Stimulated activated CD4-positive, alpha-beta T cell treated with anti-CD3 and anti-CD28 coated beads, Interleukin-15, amount 100 ng/mL, for 1 hour (primary cell): ENCODE measurements at places on chromosomes 2 and 18.

DNA sequence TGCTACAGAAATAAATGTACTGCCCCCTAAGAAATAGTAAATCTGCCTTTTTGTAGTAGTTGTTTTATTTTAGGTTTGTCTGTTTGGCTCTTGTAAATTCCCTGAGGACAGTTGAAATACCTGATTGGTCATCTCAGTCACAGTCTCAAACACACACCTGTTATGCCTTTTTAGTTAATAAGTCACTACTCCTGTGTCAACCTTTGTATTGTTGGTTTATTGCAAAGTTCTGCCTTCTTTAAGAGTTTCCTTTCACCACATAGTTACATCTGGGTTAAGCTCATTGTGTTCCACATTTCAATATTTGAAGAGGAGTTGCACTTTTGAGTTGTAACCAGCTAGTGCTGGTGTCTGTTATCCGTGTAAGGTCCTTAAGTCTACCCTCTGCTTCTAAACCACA is 198.7 kb downstream of the CCDC85A start:
- DNase-seq: no peak

DNA sequence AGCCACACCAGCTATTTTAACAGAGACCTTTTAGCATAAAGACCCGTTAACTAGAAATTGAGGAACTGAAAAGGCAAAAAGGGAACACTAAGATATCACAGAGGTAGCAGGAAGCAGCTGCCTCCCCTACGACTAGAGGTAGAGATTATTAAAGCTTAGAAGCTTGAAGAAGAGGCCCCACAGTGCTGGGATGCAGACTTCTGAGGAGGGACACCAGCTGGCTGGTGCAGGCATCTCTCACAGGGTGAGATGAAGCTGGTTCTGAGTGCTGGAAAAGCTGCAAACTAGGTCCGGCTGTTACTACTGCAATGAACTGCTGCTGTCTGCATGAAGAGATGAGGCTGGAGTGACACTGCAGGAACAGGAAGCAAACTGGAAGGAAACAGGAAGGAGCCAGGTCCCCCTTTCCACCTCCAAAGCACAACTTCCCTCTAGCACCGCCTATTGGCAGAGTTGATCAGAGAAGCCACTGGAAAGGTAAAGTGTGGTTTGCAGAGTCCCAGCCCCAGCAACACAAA is 61.2 kb upstream of the MRPS9 start:
- DNase-seq: no peak

DNA sequence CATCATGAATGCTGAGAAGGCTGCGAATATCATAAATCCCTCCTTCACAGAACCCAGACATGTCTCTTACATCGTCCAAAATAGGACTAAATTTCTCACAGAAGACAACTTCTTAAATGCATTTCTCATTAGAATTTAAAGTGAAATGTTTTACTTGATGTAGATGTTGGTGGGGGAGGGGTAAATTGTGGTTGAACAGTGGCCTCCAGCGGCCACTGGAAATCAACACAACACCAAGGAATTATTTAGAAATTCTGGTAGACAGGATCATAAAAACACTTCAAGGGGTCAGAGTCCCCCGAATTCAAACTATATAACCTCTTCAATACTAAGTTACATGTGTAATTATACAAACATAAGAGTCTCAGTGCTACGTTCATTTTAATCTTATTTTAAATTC is 135.9 kb downstream of the ABCA12 start:
- no peak for DNase-seq

DNA sequence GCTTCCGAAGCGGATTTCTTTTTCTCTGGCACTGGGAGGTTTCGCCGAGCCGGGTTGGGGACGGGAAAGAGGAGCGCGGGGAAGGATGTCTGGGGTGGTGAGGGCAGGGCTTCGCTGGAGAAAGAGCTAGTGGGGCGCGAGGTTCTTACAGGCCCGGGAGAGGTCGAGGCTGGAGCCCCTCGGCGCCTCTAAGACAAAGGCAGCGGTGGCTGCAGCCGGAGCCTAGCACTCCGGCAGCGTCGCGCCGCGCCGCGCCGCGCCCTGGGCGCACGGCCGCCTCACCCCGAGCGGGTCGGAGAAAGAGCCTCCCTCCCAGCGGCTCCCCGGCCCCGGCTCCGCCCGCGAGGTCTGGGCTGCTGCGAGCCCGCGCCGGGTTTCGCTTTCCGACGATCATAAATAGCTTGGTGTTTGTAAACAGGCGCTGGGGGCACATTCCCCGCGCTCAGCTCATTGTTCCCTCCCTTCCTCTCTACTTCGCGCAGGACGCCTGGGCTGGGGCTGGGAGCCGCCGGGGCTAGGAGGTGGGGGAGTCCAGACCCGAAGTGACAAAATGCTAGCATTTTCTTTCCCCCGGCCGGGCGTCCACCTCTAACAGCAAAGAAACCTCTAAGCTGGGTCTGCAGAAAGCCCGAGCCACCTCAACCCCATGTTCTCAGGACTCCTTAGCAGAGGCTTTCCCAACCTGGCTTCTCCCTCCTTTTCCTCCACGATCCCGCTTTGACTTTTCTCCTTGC is 813 bp upstream of the MEIS1 start:
- DNase-seq: no peak

DNA sequence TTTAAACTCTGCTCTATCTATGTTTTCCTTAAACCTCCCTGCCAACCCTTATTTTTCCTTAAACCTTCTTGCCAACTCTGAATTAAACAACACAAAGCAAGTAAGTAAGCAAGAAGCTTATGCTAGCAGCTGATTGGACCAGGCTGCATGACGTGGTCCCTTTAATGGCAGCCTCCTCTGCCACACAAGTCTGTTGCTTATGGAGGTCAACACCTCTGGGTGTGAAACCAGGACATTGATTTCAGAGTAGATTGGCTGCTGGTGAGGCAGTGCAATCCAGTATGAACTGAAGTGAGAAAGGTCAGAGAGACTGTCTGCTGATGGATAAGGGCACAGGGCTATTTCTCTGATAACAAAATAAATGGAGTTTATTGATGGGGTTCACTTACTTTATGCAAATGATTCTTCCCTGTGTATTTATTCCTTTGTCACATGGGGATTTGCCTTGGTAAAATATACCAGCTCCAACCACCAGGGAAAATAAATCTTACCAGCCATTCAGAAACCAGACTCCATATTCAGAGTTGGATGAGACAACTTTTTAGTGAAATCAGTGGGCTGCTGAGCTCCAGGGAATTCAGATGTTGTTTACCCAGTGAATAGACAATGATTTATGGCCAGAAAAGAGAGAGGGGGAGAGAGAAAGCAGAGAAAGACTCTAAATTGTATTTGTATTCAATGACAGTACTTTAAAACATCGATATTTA is 112.2 kb upstream of the NCKAP5 start:
- DNase-seq: no peak

- DNase-seq: no peak
Observed at GRCh38 chr18:13688191-13689136, 37.9 kb downstream of the FAM210A start.

DNA sequence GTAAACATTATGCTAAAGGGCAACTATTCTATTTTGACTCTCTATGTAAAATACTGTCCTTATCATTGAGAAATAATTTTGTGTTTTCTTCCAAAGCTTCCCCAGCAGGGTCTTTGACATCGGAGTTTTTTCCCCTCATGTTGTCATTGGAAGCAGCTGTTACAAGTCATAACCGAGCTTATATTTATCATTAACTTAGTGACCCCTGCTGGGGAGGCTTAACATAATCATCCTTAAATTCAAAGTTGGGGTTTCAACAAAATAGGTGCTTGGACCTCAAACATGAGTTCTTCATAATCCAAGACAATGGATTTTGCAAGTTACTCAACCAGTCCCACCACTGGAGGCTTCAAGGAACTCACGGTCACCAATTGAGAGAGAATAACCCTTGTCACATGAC is 330.9 kb downstream of the DCC start:
- no peak for DNase-seq

DNA sequence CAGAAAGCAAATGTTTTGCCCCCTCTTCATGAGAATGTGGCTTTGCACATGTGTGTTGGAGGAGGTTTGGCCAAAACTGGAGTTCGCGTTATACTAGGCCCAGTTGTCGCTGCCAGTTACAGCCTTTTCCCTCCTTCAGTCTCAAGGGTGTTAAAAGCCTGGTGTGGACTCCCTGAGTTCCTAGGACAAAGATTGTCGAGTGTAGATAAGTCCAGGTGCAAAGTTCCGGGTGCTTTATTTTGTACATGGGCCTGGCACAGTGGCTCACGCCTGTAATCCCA is 542 bp upstream of the RNF103 start:
- DNase-seq: no peak

DNA sequence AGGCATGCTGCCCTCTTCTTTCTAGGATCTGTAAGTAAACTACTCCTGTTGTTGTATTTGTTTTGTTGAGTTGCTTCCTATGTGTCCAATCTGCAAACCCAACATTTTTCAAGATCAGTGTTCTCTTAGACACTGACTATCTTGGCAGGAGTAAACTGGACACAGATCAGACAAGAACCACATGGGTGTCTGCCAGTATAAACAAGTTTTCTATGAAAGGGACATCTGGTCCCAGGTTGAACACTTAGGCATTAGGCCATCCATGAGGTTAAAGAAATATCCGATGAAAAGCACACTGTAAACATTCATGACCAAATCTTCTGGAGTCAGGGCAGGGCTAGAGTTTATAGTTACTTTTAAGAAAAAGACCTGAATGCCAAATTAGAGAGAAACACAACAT is 441.8 kb downstream of the NYAP2 start:
- DNase-seq: no peak

- no peak for DNase-seq
Observed at GRCh38 chr2:120429586-120430500, 83.9 kb downstream of the INHBB start.

GRCh38 chr2:30656079-30656478 is 151.2 kb downstream of the CAPN13 start:
- DNase-seq: no peak

DNA sequence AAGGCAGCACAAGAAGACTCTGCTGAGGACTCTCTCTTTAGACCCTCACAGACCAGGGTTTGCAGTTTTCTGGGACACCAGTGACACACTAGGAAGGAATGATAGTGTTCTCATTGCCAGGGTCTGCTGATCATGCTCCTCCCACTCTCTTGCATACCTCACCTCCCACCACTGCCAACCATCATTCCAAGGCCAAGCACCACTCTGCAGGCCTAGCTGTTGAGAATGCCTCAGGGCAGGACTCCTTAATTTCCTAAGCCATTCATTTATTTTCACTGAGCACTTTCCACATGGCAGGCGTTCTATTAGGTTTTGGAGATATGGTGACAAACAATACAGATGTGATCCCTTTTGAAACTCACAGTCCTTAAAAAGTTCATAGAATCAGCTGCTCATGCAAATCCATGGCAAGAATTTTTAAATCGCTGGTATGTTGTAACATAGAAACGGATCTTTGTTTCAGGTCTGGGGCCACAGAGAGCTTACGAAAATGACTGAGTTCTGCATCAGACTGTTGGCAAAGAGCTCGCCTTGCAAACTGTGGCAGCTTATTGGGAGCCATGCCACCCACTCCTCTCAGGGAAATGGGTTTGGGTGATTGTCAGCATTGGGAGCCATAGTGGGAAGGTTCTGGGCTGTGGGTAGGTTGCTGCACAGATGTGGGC is 78.5 kb downstream of the XDH start:
- no peak for DNase-seq

- DNase-seq: no peak
Observed at GRCh38 chr2:38237311-38237710, 139.8 kb downstream of the ATL2 start.

DNA sequence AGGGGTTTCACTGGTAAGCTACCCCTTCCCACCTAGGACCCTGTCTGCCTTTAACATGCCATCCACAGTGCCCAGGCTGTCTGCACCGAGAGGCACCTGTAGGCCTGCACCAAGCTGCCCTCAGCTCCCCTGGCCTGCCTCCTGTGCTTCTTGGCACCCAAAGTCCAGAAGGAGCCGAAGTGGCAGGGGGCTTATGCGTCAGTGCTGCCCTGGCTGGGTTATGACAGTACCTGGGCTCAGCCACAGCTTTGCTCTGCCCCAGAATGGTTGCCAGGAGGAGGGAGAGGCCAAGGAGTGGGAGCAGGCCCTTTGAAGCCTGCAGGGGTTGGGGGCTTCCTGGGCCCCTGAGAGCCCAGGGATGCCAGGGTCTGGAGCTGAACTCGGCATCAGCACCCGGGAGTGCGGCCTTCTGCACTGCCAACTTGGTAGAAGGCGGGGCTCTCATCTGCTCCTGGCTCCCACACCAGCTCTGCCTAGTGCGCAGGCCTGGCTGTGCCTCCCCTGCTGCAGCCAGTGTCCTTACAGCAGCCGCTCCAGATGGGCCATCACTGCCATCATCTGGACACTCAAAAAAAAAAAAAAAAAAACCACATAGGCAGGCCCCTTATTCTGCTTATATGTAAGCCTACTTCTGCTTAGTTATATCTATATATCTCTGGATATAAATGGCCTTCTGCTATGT is 155.4 kb downstream of the THSD7B start:
- no peak for DNase-seq

DNA sequence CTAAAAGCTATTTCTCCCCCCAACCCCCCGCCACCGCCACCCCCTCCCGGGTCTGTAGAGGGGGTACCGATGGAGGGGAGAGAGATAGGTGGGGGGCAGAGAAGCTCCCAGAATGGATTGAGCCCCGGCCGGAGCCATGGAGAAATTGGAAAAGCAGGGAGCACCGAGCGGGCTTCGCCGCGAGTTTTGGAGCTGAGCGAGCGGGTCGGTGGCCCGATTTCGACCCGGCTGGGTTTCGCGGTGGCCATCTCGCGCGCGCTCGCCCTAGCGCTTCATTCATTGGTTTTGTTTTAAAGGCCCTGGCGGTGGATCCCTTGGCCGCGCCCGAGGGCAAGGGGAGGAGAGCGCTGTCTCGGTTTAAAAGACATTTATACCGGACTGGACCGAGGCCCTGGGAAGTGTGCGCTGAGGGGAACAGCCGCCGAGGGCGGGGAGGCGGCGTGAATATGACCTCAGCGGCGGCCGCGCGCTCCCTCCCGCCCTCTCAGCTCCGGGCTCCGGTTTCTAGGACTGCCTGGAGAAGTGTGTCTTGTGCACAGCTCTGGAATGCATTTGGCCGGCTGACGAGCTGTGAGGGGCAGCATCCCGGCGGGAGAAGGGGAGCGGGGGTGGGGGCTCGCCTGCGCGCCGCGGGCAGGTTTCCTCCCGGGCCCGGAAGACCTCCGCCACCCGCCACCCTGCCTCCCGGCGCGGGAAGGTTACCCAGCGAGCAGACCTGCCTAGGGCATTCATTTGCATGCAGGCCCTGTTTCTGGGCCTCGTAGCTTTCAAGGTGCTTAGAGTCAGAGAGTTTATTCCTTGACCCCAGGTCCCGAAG is 1.7 kb upstream of the SMAD7 start:
- no peak for DNase-seq

GRCh38 chr2:30373881-30374302 is 73.2 kb upstream of the LCLAT1 start:
- DNase-seq: no peak

- DNase-seq: no peak
Observed at GRCh38 chr2:157839162-157839801, 36.8 kb downstream of the ACVR1 start.
